Stimulated activated CD8-positive, alpha-beta memory T cell treated with anti-CD3 and anti-CD28 coated beads, Interleukin-7, amount 100 ng/mL, for 1 hour (primary cell): ENCODE measurements at places on chromosomes 4 and X.

DNA sequence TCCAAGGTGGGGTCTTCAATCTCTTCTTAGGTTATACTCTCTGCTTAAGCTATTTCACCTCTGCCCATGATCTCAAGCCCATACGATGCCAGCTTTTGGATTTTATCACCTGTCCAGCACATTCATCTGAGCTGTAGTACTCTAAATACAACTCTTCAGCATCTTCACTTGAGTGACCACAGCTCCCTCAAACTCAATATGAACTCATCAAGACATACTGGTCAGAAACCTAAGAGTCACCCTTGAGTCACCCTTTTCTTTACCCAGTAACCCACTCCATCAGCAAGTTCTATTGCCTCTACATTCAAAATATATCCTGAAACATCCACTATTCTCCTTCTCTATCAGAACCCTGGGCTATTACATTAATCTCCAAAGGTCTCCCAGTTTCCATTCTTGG is 69.4 kb downstream of the DCHS2 start:
- DNase-seq: no peak

DNA sequence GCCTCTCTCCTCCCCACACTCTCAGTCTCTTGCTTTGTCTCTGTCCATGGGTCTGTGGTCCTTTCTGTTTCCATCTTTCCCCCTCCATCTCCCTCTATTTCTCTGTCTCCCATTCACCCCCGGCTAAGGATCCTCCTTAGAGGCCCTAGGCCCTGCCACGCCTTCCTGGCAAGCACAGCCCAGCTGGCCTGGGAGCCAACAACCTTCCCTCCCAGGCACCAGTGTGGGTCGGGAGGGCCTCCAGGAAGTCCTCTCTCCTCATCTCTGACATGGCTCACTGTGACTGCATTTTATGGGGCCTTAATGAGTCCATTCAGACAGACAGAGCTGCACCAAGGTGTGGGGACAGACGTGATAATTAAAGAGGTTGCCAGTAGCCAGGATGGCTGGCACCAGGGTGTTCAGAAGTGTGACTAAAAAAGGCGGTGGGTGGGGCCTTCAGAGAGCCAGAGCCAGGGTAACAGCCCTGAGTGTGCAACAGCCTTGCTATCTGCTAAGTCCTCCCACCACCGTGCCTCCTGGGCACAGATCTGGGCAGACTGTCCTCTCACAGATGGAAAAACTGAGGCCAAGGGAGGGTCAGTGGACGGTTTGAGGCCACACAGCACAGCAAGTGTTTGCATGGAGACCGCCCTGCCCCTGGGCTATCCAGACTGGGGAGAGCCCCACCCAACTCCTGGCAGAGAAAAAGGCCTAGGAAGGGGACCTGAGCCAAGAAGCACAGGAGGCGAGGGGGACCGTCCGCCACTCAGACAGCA is 31.5 kb downstream of the BLOC1S4 start:
- no peak for DNase-seq

DNA sequence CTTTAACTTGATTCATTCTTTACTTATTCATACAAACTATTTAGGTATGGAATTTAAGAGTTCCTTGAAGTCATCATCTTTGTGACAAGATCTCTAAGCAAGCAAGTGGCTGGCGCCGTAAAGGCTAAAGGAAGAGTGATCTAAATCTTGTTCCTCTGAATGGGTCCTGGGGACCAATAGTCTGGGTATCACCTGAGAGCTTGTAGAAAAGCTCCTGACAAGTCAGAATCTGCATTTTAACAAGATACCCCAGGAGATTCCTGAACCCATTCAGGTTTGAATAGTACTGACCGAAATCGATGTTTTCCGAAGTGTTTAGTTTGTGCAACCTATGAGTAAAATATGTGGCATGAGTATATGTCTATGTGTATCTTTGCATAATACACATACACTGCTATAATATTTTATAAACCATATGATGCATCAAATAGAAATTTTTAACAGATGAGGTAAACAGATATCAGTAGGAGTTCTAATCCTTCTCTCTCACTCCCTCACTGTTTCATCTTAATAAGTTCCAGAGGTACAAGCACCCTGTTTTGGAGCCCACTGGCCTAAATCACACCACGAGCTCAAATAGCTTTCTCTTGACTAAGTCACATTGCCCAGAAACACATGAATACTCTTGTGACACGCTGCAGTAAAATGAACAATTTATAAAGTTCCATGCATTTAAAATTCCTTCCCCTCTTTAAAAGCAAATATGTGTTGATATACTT is 170.0 kb downstream of the RELL1 start:
- no peak for DNase-seq

DNA sequence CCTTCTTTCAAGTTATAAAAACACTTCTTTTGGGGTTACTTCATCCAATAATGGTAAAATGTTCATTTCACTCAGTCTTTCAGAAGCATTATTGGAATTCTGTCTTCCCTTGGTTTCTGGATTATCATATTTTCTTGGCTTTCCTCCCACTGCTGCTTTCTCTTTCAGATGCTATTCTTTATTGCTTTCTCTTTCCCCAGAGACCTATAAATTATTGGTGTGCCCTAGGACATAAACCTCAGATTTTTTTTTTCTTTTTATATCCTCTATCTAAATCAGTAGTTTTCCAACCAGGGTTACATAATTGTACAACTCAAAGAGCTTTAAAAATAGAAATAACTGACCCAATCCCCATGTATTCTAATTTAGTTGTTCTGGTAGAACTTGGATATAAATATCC is 1005.5 kb downstream of the ARAP2 start:
- DNase-seq: no peak

GRCh38 chrX:6983207-6983955 is 164.1 kb upstream of the STS start:
- DNase-seq: no peak

GRCh38 chr4:10605746-10606482 is 78.7 kb downstream of the CLNK start:
- no peak for DNase-seq

DNA sequence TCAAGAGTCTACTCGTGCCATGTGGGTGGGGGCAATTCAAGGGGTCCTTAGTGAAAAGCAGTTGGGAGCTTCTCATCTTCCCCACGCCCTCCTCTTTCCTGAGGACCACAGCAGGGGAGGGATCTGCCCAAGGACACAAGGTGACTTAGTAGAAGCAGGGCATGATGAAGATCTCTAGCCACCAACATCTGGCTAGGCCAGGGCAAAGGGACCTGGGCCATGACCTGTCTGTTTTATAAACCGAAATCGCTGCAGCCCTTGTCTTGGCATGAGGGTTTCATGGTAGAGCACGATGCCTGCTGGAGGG is 5.1 kb downstream of the G6PD start:
- DNase-seq: no peak

DNA sequence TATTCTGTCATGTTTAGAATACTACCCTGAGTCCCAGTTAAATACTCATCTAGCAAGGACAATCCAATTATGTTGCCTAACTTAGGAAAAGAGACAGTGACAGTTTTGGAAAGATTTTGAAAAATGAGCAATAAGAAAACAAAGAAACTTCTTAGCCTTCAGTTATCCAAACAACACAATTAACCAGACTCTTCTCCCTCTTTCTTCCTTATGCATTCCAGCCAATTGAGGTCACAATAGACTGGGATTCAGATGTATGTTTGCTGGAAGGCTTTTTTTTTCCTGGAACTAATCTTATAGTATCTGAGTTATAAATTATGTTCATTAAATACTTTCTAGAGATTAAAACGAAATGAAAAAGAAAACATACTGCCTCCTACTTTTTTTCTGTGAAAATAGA is 109.6 kb downstream of the GUCY2F start:
- DNase-seq: no peak

DNA sequence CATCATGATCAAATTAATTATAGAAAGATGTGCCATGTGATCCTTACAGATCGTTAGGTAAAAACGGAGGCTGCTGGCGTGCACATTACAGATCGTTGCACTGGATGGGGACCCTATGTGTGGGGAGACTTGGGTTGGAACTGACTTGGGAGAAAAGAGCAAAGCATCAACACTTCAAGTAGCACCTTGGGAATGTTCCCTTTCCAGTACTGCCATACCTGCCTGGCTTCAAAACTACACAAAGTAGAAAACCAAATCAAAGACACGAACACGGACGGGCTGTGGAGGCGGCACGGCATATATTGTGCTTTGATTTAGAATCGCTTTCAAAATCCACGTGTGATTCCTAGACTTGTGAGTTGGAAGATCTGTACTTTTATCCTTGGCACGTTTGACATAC is 898 bp downstream of the CMC4 start:
- no peak for DNase-seq

- no peak for DNase-seq
Measured at GRCh38 chr4:59222221-59222620, 1977.9 kb upstream of the ADGRL3 start.
